ENCODE measurements at places on chromosomes 1 and 21. TPM values are rescaled to one million over a fixed set of nuclear protein-coding genes. Genes with fewer than 3 reads are reported as not detected.

Gene RGS1
- not detected for total RNA-seq

- peaks cover 52% of the 10 kb centered on the region for H3K36me3 ChIP-seq
- peak overlapping the region; percentile 91 for H3K27ac ChIP-seq
- H3K4me3 ChIP-seq: peak overlapping the region; percentile 92
Observed at GRCh38 chr1:234603221-234604204, 6.5 kb downstream of the IRF2BP2 start.

- no peak overlapping the region for H3K4me3 ChIP-seq
- no peak for DNase-seq
- no peaks in the 10 kb centered on the region for H3K27me3 ChIP-seq
- no peaks in the 10 kb centered on the region for H3K36me3 ChIP-seq
- H3K27ac ChIP-seq: no peak overlapping the region
Observed at GRCh38 chr1:181712711-181713110, 229.4 kb downstream of the CACNA1E start.

GRCh38 chr1:16903054-16903453 is 7.3 kb downstream of the RNU1-2 start:
- no peak for DNase-seq
- no peak overlapping the region for H3K4me3 ChIP-seq
- no peak overlapping the region for H3K27ac ChIP-seq
- H3K36me3 ChIP-seq: no peaks in the 10 kb centered on the region
- H3K4me1 ChIP-seq: peaks cover 17% of the 10 kb centered on the region

Gene CC2D1B
- total RNA-seq: 44.0 TPM

Gene TRIM67
- 0.39 TPM for total RNA-seq

Gene GBP6
- total RNA-seq: not detected

Gene ERICH3
- not detected for total RNA-seq

Gene KRTAP19-1
- not detected for total RNA-seq

Gene DSCAM
- total RNA-seq: not detected

DNA sequence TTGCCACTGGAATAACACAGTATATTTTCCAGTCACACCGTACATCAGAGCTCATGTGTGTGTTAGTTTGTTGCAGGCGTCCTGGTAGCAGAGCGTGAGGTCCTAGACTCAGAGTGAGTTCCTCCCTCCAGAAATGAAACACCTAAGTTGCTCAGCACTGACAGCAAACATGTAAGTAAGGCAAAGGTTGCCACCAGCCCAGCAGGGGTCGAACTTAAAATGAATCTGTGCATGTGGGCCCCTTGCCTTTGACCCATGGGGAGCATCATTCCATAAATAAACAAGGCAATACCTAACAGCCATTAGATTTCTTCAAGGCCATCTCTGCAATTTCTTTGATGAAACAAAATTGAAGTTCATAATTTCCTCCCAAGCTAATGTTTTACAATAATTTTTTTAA is 125.3 kb upstream of the ERG start:
- DNase-seq: no peak
- H3K36me3 ChIP-seq: no peaks in the 10 kb centered on the region
- H3K27ac ChIP-seq: no peak overlapping the region
- H3K4me1 ChIP-seq: peaks cover 7% of the 10 kb centered on the region

DNA sequence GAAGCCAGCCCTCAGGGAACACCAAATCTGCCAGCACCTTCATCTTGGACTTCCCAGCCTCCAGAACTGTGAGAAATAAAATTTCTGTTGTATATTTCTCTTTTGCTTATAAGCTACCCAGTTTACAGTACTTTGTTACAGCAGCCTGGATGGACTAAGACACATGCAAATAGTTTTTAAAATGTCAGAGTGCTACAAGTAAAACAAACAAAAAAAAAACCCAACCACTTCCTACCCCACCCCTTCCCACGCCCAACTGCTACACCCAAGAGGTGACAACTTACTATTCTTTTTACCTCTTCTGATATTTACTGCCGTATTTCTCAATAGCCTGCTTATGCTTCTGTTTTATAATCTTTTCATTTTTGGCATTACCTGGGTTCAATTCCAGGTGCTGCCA is 8.6 kb upstream of the SPSB1 start:
- H3K4me3 ChIP-seq: no peak overlapping the region
- no peak overlapping the region for H3K27ac ChIP-seq
- peaks cover 4% of the 10 kb centered on the region for H3K36me3 ChIP-seq
- H3K4me1 ChIP-seq: peaks cover 41% of the 10 kb centered on the region
- H3K27me3 ChIP-seq: no peaks in the 10 kb centered on the region
- DNase-seq: no peak

- H3K4me1 ChIP-seq: peaks cover 8% of the 10 kb centered on the region
- H3K4me3 ChIP-seq: no peak overlapping the region
- DNase-seq: no peak
- H3K36me3 ChIP-seq: peaks cover 41% of the 10 kb centered on the region
- no peaks in the 10 kb centered on the region for H3K27me3 ChIP-seq
Observed at GRCh38 chr21:44858291-44858690, 15.2 kb downstream of the PTTG1IP start.

Gene LMOD1
- 15.9 TPM for total RNA-seq

DNA sequence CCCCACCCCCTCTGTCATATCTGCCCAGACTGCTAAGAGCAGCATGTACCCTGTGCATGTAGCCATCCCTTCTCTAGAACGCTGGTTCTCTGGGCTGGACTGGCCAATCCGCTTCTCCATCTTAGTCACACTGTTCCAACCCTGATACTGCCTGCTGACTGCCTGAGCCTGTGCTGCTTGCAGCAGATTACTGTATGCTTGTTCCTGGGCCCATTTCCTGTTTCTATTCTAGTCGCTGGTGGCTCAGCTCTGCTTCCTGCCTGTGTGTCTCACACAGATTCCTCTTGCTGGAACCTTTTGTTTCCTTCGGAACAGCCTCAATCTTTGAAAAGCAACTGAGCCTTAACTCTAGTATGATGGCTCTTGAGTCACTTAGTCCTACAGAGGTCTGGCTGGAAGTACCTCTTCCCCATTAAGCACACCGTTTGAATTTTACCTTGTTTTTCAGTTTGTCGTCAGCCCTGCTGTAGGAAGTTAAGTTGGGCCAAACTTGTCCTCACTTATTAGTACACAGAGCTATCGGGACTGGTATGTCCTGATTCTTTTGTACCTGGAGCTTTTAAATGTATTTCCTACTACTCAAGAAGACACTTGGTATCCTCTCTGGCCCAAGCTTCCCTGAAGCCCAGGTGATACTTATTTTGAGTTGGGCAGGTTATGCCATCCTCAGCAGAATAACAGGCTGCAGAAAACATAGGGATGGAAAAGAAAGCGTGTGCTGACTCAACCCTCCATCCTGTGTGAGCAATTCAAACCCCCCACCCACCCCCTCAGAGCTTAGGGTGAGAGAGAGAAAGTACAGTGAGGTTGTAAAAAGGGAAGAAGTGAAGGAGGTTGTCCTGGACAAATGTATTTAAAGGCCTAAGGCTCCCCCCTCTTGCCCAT is 43.4 kb upstream of the PIGV start:
- no peak overlapping the region for H3K4me3 ChIP-seq
- peaks cover 44% of the 10 kb centered on the region for H3K36me3 ChIP-seq
- H3K27ac ChIP-seq: peak overlapping the region; percentile 79
- H3K4me1 ChIP-seq: peaks cover 26% of the 10 kb centered on the region
- DNase-seq: no peak

DNA sequence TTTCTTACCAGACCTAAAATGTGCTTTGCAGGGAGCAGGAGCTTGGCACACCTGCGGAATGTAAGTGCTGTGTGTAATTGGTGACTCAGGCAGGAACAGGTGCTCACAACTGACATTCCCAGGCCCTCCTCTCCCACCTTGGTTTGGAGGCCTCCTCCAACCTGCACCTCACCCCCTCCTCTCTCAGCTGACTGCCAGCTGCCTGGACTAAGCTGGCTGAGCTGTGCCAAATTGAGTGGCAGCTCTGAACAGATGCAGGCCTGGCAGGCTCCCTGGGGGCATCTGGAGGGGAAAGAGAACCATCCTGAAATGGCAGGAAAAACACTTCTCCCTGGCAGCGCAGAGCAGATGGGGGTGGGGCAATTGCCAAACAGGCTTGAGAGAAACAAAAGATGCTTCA is 91.7 kb upstream of the PGBD5 start:
- DNase-seq: no peak
- H3K4me3 ChIP-seq: no peak overlapping the region
- H3K27ac ChIP-seq: no peak overlapping the region
